ENCODE measurements at places on chromosomes 6 and 20. TPM values are rescaled to one million over a fixed set of nuclear protein-coding genes. Genes with fewer than 3 reads are reported as not detected.

VPS16 gene
- 57.6 TPM for total RNA-seq

ASIP gene
- not detected for total RNA-seq

SLC25A27 gene
- 2.4 TPM for total RNA-seq

LY6G6D gene
- total RNA-seq, result not detected

ADGRG6 gene
- total RNA-seq, result 29.9 TPM

DSP gene
- total RNA-seq, result 9.2 TPM

PRR18 gene
- total RNA-seq, result not detected

RPP40 gene
- 9.5 TPM for total RNA-seq

LMBRD1 gene
- total RNA-seq, result 30.6 TPM

RALGAPB gene
- total RNA-seq, result 38.1 TPM

MYT1 gene
- total RNA-seq, result not detected

RNF182 gene
- total RNA-seq, result 0.30 TPM

C6orf15 gene
- not detected for total RNA-seq

MUC21 gene
- not detected for total RNA-seq

MACROD2 gene
- 1.8 TPM for total RNA-seq

ADGB gene
- not detected for total RNA-seq

TMEM244 gene
- total RNA-seq, result not detected

FAM8A1 gene
- 24.1 TPM for total RNA-seq

TRIM40 gene
- total RNA-seq, result not detected

MAS1 gene
- under 0.01 TPM for total RNA-seq

RGS17 gene
- total RNA-seq, result 11.3 TPM

ESR1 gene
- under 0.01 TPM for total RNA-seq

ZKSCAN3 gene
- total RNA-seq, result 6.2 TPM

EYS gene
- 0.05 TPM for total RNA-seq

ZFP57 gene
- total RNA-seq, result 0.69 TPM

HLA-DMB gene
- total RNA-seq, result not detected

MCHR2 gene
- total RNA-seq, result not detected

OVOL2 gene
- not detected for total RNA-seq

KIAA0408 gene
- total RNA-seq, result 1.5 TPM

SUMO4 gene
- total RNA-seq, result 2.1 TPM

FRS3 gene
- 1.2 TPM for total RNA-seq

BANF2 gene
- not detected for total RNA-seq

RAET1L gene
- not detected for total RNA-seq

DAAM2 gene
- total RNA-seq, result 1.4 TPM

MUCL3 gene
- total RNA-seq, result not detected

TMEM151B gene
- 0.05 TPM for total RNA-seq

PI3 gene
- not detected for total RNA-seq

PDE7B gene
- 18.7 TPM for total RNA-seq

FLOT1 gene
- total RNA-seq, result 90.1 TPM

ZNF337 gene
- total RNA-seq, result 17.8 TPM

MAP7 gene
- total RNA-seq, result 0.30 TPM

PRKN gene
- 0.30 TPM for total RNA-seq

RIPOR2 gene
- total RNA-seq, result 0.42 TPM

BMP2 gene
- 35.0 TPM for total RNA-seq

SLC22A7 gene
- not detected for total RNA-seq

DSN1 gene
- 12.6 TPM for total RNA-seq

RMND1 gene
- total RNA-seq, result 38.2 TPM

SH3BGRL2 gene
- 7.2 TPM for total RNA-seq

GMPR gene
- 7.1 TPM for total RNA-seq

LY6G6F gene
- not detected for total RNA-seq

MCCD1 gene
- not detected for total RNA-seq

AMD1 gene
- 42.5 TPM for total RNA-seq

GSTA3 gene
- not detected for total RNA-seq

DLL1 gene
- under 0.01 TPM for total RNA-seq

OGFRL1 gene
- total RNA-seq, result 140 TPM

HAO1 gene
- total RNA-seq, result not detected

SEMG1 gene
- not detected for total RNA-seq

CST2 gene
- not detected for total RNA-seq

FKBP1C gene
- total RNA-seq, result 0.46 TPM

FLRT3 gene
- total RNA-seq, result 24.3 TPM
